ENCODE measurements at places on chromosomes 13 and 19. TPM values are rescaled to one million over a fixed set of nuclear protein-coding genes. Genes with fewer than 3 reads are reported as not detected.
A peak's percentile ranks its signal among the peaks of the same experiment; 100 is the strongest.

DNA sequence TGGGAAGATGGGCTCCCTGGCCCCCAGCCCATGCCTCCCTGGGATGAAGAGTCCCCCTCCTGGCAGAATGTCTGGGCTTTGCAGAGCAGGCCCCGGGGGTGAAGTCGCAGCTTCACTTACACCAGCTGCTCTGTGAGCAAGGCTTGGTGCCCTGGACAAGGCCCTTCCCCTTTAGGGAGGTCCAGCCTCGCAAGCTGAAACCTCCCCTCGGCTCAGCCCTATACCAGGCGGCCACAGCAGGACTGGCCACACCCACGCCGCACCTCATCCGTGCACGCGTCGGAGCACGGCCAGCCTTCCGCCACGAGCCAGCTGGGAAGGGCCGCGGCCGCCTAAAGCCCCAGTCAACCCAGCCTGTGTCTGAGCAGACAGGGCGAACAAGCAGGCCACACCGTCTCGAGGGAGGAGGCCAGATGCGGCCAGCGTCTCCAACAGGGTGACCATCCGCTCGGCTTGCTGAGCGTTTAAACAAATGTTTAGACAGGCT is 83.2 kb upstream of the MCF2L start:
- DNase-seq, result peak; percentile 78
- no peak overlapping the region for H3K27ac ChIP-seq
- H3K4me1 ChIP-seq, result peaks cover 10% of the 10 kb centered on the region

GRCh38 chr19:21317821-21318220 is 11.4 kb downstream of the ZNF708 start:
- H3K27ac ChIP-seq, result no peak overlapping the region
- H3K4me3 ChIP-seq, result no peak overlapping the region
- peaks cover 34% of the 10 kb centered on the region for H3K4me1 ChIP-seq
- H3K36me3 ChIP-seq, result no peaks in the 10 kb centered on the region
- no peak for DNase-seq
- H3K27me3 ChIP-seq, result no peaks in the 10 kb centered on the region

Gene ZNF285
- total RNA-seq, result 2.0 TPM

Gene MYPOP
- total RNA-seq, result 10.8 TPM

Gene FAM216B
- total RNA-seq, result 0.11 TPM

All from heart left ventricle (tissue), 16 donors.